ENCODE measurements at places on chromosomes 13 and 19. TPM values are rescaled to one million over a fixed set of nuclear protein-coding genes. Genes with fewer than 3 reads are reported as not detected.
A peak's percentile ranks its signal among the peaks of the same experiment; 100 is the strongest.

GRCh38 chr13:22357132-22357531 is 686.3 kb downstream of the FGF9 start:
- peak; percentile 64 for DNase-seq

DNA sequence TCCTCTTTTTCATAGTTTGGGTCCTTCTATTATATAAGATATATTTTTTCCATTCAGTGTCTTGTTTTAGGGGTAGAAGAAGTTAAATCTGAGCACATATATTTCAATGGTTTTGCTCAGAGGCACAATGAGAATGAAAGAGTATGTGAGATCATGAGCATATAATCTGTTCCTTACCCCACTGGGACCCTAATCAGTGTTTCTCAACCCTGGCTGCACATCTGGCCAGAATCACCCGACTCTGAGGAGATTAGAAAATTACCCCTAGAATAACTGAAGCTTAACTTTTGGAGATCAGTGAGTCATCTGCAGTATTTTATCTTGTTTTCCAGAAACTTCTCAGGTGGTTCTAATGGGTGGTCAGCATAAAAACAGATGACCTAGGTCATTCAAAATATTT is 782 bp downstream of the CYSLTR2 start:
- DNase-seq, result no peak

GRCh38 chr13:65555962-65556361 is 1674.2 kb downstream of the PCDH9 start:
- no peak for DNase-seq

GRCh38 chr13:49938314-49938713 is 2.2 kb upstream of the SPRYD7 start:
- DNase-seq, result no peak

DNA sequence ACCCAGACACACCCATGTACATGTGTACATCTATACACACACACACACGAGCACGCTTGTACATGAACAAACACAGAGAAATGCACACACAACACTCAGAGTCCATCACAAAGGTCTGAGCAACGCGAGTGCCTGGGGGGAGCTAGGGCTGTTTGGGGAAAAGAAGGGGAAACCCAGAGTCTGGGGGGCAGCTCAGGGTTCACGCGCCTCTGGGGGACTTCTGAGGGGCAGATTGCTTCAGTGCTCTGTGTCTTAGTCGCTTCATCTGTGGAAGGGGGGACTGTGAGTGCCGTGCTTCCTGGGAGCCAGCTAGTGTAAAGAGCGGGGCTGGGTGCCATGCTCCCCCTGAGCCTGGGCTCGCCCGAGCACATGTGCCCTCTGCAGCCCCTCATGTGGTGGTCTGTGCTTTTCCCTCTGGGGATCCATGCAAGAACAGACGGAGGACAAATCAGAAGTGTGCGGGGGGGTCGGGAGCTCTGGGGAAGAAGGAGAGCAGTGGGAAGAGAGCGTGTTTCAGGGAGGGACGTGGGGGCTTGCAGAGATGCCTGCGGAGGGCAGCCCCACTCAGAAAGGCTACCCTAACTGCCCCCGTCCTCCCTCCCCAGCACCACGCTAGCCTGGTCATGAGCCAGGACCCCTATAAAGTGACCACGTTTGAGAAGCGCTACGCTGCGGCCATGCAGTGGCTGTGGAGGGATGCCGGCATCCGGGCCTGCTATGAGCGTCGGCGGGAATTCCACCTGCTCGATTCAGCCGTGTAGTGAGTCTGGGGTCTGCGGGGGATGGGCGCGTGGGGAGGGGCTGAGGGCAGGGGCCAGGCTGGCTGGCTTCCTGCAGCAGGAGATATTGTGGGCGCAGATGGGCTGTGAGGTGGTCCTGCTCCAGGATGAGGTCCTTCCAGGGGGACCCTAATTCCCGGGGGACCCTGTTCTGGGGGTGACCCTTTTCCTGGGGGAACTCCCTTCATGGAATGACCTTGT is 14.0 kb downstream of the GNA15 start:
- no peak for DNase-seq

DNA sequence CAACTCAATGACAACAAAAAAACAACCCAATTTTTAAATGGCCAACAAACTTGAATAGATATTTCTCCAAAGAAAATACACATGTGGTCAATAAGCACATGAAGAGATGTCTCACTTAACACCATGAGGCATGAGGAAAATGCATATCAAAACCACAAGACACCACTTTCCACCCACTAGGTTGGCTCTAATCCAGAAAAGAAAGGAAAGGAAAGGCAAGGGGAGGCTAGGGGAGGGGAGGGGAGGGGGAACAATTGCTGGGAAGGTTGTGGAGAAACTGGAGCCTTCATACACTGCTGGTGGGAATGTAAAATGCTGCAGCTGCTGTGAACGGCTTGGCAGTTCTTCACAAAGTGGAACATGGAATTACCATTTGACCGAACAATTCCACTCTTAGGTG is 854.3 kb downstream of the UQCRFS1 start:
- peak; percentile 8 for DNase-seq

DNA sequence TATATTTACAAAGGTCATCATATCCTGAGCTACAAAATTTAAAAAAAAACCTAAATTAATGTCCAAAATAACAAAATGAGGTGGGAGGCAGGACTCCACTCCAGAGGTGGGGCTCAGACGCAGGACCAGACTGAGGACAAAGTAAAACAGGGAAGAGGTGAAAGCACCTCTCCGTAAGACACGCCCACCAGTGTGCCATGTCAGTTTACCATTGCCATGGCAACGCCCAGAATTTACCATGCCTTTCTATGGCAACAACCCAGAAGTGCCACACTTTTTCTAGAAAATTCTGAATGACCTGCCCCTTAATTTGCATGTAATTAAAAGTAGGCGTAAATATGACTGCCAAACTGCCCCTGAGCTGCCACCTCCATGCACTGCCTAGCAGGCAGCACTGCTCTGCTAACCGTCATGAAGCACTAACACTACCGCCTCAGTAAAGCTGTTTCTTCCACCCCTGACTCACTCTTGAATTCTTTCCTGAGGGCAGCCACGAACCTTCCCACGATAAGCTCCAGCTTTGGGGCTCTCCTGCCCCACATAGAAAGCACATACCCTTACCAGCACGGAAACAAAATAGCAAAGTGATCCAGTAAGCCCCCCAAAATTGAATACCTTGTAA is 22.3 kb upstream of the PDCD5 start:
- DNase-seq, result no peak

DNA sequence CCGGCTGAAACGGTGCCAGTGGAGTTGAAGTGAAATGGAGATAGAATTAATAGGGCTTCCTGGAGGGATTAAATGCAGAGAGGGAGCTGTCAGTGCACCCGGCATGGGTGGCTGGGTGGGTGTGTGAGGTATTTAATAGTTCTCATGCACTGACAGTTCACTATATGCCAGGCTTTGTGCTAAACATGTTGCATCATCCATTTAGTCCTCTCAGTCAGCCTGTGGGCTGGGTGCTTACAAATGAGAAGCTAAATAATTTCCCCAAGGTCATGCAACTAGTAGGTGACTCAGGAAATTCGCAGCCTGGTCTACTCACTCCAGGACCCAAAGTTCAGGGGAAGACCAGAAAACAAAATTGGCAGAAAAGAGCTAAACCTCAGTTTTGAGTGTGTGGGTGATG is 63.5 kb upstream of the SPATA13 start:
- peak; percentile 40 for DNase-seq

- no peak for DNase-seq
Measured at GRCh38 chr13:112326821-112327370, 49.3 kb upstream of the SPACA7 start.

- DNase-seq, result no peak
Measured at GRCh38 chr13:83825676-83826075, 56.6 kb downstream of the SLITRK1 start.

DNA sequence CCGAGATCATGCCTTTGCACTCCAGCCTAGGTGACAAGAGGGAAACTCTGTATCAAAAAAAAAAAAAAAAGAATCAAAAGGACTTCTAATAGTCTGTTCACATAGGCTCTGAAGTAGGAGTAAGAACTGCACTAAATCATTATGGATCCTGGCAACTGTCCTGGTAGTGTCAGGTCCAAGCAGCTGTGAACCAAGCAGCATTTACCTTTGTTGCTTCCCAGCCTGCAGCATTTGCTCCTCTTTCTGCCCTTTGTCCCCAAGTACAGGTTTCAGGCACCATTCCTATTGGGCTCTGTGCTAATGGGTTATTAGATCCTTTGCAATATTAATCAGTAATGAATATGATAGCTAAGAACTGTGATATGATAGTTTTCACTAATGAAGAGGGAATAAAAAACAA is 77.4 kb upstream of the NBEA start:
- no peak for DNase-seq

GRCh38 chr19:5245631-5246553 is 94.7 kb downstream of the PTPRS start:
- DNase-seq, result no peak

DNA sequence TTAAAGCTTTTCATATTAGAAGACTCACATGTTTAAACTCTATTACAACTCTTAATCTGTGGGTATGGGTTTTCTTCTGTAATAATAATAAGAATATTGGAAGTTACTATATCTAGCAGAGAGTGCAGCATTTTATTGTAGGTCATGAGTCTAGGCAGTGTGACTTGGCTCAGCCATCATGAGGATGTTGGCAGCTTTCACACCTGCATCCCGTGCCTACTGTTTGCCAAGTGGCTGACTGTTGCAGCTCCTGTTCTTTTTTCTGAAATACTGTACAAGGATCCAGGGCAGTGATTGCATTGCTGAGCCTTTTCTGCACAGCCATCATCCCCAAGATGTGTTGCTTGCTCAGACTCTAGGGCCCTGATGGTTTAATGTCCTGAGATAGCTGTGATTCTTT is 47.4 kb downstream of the MTUS2 start:
- no peak for DNase-seq

KIR2DL3 gene
- total RNA-seq, result not detected

MEF2B gene
- not detected for total RNA-seq

FCAR gene
- total RNA-seq, result not detected

S1PR4 gene
- 0.06 TPM for total RNA-seq

C19orf67 gene
- total RNA-seq, result not detected

ZFR2 gene
- not detected for total RNA-seq

FFAR3 gene
- total RNA-seq, result not detected

ZNF559 gene
- total RNA-seq, result 7.6 TPM

NDUFB7 gene
- total RNA-seq, result 284 TPM

LRRC63 gene
- total RNA-seq, result 0.33 TPM

Measured in HT1080 (cell line).